ENCODE measurements at places on chromosomes 16 and 17. TPM values are rescaled to one million over a fixed set of nuclear protein-coding genes. Genes with fewer than 3 reads are reported as not detected.

SDR42E2 gene
- total RNA-seq = 0.08 TPM

PPM1D gene
- 7.0 TPM for total RNA-seq

C16orf54 gene
- total RNA-seq = not detected

SLC16A13 gene
- total RNA-seq = 0.23 TPM

PIGL gene
- total RNA-seq = 9.2 TPM

ATP2A1 gene
- total RNA-seq = 0.08 TPM

MPV17L gene
- total RNA-seq = 0.15 TPM

OR3A2 gene
- total RNA-seq = not detected

PDILT gene
- not detected for total RNA-seq

TBX21 gene
- total RNA-seq = not detected

CCL1 gene
- not detected for total RNA-seq

CCL5 gene
- total RNA-seq = not detected

MAF gene
- total RNA-seq = 0.30 TPM

All from smooth muscle cell of the coronary artery (primary cell).